ENCODE measurements at places on chromosomes 7 and 10.

DNA sequence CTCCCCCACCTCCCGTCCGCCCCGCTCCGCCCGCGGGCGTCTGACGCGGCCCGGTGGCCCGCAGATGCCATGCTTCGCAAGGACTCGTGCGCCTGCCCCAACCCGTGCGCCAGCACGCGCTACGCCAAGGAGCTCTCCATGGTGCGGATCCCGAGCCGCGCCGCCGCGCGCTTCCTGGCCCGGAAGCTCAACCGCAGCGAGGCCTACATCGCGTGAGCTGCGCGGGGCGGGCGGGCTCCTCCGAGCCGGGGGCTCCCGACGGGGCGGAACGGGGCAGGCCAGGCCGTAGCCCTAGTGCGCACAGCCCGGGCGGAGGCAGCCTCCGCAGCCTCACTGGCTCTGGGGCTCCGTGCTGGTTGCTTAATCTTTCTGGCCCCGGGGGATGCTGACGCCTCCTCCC lies 2.8 kb downstream of the ASIC3 start:
- no peak for DNase-seq

DNA sequence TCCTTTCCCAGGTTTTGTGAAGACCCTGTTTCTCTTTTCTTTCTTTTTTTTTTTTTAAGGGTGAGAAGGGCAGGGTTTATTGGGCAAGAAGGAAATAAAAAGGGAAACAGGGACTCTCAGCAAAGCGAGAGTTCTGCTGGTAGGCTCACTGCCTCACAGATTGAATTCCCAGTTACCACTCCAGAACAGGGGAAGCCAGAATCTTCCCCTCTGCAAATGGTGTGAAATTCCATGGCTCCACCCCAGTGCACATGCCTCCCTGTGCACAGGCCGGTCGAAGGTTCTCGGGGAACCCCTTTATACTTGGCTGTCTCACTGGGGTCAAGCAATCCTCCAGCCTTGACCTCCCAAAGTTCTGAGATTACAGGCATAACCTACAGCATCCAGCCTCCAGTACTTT lies 10.5 kb upstream of the GUSB start:
- no peak for DNase-seq

DNA sequence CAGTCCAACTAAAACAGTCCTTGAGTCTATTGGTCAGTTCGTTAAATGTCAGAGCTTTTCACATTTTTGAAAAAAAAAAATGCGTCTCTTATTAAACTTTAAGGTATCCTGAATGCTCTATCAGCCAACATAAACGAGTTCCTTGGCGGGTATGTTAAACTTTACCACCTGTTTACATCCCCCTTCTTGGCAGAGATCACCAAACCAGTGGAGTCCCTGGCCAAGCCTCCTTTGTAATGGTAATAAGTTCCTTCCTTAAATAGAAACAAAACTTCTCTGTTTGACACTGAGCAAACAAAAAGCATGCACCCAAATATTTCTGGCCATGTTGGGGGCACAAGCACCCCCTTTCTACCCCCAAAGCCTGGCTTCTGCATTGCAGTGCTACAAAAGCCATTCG lies 3.2 kb downstream of the TRIL start:
- DNase-seq = no peak

GRCh38 chr7:137932881-137933269 lies 69.0 kb downstream of the CREB3L2 start:
- no peak for DNase-seq

Measured in GM12891 (cell line).